SJCRH30 (cell line): ENCODE measurements at places on chromosomes 12 and 14. TPM values are rescaled to one million over a fixed set of nuclear protein-coding genes. Genes with fewer than 3 reads are reported as not detected.
A peak's percentile ranks its signal among the peaks of the same experiment; 100 is the strongest.

GRCh38 chr14:76770521-76771436 is 9.5 kb downstream of the VASH1 start:
- H3K36me3 ChIP-seq: no peaks in the 10 kb centered on the region
- no peaks in the 10 kb centered on the region for H3K4me1 ChIP-seq
- no peak for DNase-seq
- no peak overlapping the region for H3K27ac ChIP-seq
- no peak overlapping the region for H3K4me3 ChIP-seq

- DNase-seq: peak; percentile 88
- H3K27ac ChIP-seq: peak within 1 kb of the TSS; percentile 96
- H3K4me3 ChIP-seq: peak within 1 kb of the TSS; percentile 92
- H3K36me3 ChIP-seq: peaks cover 18% of the 10 kb centered on the region; the same call in 1 of the 2 replicates
- no peaks in the 10 kb centered on the region for H3K27me3 ChIP-seq
- H3K4me1 ChIP-seq: no peaks in the 10 kb centered on the region; the same call in 1 of the 2 replicates
Observed at GRCh38 chr12:68610370-68611093, at the start of gene RAP1B. TSS of gene RAP1B (plus strand) at chr12:68610899. CDS start at chr12:68648725, 37,826 bp downstream.

DNA sequence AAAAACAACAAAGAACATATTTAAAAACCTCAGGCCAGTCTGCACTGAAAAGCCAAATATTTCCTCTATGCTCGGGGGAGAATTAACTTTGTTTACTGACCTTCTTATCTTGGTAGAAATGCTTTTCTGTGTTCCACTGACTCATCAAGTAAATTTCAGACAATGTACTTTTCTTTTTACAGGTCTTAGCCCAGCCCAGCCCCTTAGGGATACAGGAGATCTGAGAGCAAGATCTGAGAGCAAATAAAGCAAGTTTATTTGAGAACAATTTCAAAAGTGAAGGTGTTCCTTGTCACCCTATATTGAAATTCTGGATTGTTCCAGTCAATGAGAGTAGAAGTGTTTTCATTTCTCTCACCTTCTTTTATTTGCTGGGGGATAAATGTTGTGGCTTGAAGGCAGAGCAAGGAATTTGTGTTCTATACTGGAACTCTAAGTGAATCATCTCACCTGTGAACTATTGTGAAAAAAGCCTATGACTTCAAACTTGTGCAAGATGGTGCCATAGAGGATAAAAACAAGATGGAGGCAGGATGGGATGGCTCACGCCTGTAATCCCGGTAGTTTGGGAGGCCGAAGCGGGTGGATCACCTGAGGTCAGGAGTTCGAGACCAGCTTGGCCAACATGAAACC is 7.9 kb upstream of the GPRC5A start:
- H3K36me3 ChIP-seq: no peaks in the 10 kb centered on the region
- H3K4me3 ChIP-seq: no peak overlapping the region
- H3K4me1 ChIP-seq: peaks cover 15% of the 10 kb centered on the region
- H3K27me3 ChIP-seq: no peaks in the 10 kb centered on the region

- no peaks in the 10 kb centered on the region for H3K27me3 ChIP-seq
- peaks cover under 1% of the 10 kb centered on the region; the same call in 1 of the 2 replicates for H3K36me3 ChIP-seq
- DNase-seq: no peak
- no peak overlapping the region for H3K27ac ChIP-seq
- H3K4me1 ChIP-seq: no peaks in the 10 kb centered on the region
Observed at GRCh38 chr12:95997911-95998510, 1.9 kb upstream of the HAL start.

The NUDT4 gene
- total RNA-seq: 36.7 and 38.8 TPM in 2 replicates

- H3K27ac ChIP-seq: no peak overlapping the region
- H3K27me3 ChIP-seq: no peaks in the 10 kb centered on the region
- H3K36me3 ChIP-seq: no peaks in the 10 kb centered on the region
- no peaks in the 10 kb centered on the region for H3K4me1 ChIP-seq
- H3K4me3 ChIP-seq: no peak overlapping the region
- no peak for DNase-seq
Observed at GRCh38 chr12:64286521-64286920, 64.4 kb upstream of the KICS2 start.

DNA sequence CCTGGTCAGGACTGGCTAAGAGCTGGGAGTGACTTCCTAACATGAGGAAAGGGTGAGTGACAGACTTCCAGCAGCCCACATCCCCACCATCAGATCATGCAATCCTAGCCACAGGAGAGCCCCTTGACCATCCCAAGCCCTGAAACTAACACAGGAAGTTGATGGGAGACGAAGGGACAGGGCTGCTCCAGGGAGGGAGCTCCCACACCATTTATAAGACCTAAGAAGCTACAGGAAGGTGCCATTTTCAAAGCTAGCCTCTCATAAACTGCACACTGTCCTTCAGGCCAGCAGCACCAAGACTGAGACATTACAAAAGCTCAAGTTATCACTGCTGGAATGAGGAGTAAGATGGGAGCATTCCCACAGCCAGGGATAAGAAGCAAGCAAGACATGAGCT is 19.4 kb downstream of the SLC25A21 start:
- DNase-seq: no peak
- peaks cover 8% of the 10 kb centered on the region for H3K4me1 ChIP-seq
- no peak overlapping the region for H3K4me3 ChIP-seq
- no peak overlapping the region for H3K27ac ChIP-seq

GRCh38 chr12:14283489-14284144 is 81.9 kb upstream of the ATF7IP start:
- peak overlapping the region; percentile 93 for H3K27ac ChIP-seq
- H3K36me3 ChIP-seq: no peaks in the 10 kb centered on the region
- peak overlapping the region; percentile 31 for H3K4me3 ChIP-seq

DNA sequence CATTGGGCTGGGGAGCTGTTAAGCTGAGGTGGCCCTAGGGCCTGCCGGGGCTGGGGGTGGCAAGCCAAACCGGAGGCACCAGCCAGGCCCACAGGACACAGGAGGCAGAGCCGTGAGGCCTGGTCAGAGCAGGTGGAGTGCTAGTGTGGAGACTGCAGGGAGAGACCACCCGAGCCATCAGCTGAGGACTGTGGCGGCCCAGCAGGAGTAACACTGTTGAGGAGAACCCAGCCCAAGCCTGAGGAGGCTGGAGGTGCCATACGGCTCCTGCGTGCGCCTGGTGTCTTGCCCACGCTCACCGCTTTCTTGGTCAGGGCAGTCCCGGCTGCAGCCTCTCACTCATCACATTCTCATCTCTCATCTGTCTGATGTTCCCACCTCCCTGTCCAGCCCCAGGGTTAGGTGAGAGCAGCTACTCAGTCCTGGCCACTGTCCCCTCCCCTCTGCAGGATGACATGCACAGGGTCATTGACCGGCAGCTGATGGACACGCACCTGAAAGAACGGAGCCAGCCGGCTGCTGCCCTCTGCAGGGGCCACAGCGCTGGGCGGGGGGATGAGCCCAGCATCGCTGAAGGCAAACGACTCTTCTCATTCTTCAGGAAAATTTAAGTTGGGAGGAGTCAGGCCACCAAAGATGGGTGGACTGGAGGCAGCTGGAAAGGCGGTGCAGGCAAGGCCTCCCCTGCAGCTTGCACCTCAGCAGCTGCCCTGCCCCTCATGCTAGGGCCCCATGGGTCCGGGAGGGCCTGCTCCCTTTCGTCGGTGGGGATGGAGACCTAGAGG is 23.8 kb downstream of the RAB35 start:
- H3K36me3 ChIP-seq: no peaks in the 10 kb centered on the region
- peaks cover 15% of the 10 kb centered on the region; the same call in 1 of the 2 replicates for H3K4me1 ChIP-seq

The SYNDIG1L gene
- total RNA-seq: not detected in 2 replicates

DNA sequence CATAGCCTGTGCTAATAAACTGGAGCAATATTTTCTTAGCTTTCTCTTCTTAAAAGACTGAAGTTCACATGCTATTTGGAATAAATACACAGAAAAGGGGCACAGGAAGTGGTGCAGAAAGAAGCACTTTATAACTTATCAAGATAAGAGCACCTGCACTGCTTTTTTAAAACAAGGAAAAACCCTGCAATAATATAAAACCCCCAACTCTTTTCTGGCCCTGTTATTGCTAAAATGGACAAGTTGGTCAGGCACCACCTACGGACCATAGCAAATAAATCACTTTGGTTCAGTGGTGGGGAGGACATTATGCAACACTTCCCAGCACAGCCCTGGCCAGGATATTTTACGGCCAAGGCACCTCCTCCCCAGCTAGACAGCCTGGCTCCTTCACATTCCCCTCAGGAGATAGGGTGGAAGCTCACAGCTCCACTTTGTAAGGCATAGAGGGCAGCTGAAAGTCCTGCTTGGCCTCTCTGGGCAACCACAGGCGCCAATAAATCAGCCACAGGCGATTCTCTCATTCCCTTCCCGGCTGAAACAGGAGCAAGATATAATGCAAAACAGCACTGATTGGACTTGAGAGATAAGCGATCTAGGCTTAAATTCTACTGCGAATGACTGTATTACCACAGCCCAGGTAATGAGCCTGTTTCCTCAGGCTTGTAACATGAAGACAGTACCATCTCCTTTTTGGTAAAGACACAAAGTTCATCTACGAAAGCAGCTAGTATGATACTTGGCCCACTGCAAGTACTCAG is 2.0 kb downstream of the ZBTB25 start:
- H3K27me3 ChIP-seq: no peaks in the 10 kb centered on the region
- H3K36me3 ChIP-seq: 0 out of 2 replicates have a peak, but pooled peaks cover 2% of the 10 kb centered on the region
- peak; percentile 54 for DNase-seq
- no peak overlapping the region; the same call in 1 of the 2 replicates for H3K27ac ChIP-seq
- peaks cover 12% of the 10 kb centered on the region for H3K4me1 ChIP-seq

DNA sequence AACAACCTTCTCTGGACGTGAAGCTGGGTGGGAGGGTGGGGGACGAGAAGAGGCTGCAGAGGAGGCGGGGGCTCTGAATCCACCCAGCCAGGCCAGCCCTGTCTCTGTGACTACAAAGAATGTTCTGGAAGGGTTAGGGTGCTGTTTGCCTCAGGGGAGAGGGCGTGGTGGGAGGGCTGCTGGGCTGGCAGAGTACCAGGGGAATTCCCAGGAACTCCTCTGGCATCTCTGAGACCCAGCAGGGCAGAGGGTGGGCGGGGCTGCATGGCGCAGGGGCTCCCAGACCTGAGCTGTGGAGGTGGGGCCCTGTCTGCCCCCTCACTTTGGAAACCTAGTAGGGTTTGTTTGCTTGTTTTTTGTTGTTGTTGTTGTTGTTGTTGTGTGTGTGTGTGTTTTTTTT is 45.5 kb upstream of the FZD10 start:
- no peaks in the 10 kb centered on the region for H3K4me1 ChIP-seq
- DNase-seq: no peak
- H3K4me3 ChIP-seq: no peak overlapping the region
- H3K36me3 ChIP-seq: no peaks in the 10 kb centered on the region
- H3K27me3 ChIP-seq: no peaks in the 10 kb centered on the region

DNA sequence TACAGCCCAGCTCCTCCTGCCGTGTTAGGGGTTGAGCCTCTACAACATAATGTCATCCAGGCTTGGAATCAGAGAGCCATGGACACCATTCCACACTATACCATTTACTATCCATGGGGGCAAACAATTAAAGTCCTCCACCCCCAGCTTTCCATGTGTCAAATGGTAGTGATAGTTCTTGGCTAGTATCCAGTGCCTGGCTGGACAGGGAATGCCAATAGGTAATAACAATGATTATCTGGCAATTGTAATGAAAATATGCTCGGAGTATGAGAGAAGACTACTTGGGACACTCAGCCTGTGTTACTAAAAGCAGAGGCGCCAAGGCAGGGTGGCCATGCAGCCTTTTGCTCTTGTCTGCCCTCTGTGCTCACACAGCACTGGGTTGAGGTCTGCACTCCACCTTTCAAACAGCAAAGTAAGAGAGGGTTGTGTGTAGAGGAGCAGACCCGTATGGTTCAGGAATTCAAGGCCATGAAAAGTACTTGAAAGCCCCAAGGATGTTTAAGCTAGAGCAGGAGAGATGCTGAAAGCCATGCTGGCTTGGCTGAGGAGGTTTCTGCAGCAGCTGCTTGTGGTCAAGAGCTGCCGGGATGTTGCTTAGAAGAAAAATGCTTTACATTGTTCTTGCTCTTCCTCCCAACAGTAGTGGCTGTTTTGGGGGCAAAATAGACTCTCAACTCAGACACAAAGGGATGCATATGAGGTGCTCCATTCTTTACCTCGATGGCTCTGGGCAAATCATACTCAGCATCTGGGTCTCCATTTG is 10.6 kb downstream of the SERPINA3 start:
- DNase-seq: peak; percentile 12
- no peak overlapping the region for H3K4me3 ChIP-seq
- no peaks in the 10 kb centered on the region for H3K36me3 ChIP-seq
- H3K27ac ChIP-seq: no peak overlapping the region

The DIO3 gene
- not detected in 2 replicates for total RNA-seq

The MTA1 gene
- 91.7 and 117 TPM in 2 replicates for total RNA-seq

The CEP290 gene
- total RNA-seq: 12.4 and 17.5 TPM in 2 replicates

DNA sequence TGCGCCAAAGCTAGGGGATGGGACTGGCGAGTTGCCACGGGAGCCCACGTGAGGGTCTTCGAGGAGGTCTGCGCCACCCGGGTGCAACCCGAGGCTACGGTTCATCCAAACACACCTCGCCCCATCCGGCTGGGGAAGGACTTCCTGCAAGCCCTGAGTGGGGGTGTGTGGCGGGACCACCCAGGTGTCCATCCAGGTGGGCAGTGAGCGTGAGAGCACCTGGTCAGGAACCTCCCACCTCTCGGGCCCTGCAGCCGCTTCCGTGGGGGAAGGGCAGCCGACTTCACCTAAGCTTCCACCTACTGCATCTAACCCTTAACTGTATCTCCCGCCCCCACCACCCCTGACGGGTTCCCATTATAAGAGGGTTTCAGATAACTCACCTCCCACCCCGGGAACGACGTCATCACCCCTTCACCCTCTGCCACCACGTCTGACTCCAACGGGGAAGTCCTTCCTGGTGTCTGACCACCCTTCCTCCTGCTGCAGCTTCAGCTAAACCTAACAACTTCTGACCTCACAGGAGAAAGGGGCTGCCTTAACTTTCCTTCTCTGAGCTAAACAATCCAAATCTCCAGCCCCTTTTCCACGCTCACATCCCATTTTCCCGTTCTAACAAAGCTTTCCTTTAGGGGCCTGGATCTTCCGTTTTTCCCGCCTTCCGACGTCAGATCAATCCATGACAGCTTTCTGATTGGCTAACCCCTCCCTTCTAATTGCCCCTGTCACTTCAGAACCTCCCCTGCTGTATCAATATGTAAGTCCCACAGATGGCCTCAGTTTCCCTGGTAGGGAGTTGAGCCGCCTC is 27.4 kb upstream of the SMUG1 start:
- peak; percentile 45 for DNase-seq
- H3K4me3 ChIP-seq: no peak overlapping the region
- no peaks in the 10 kb centered on the region for H3K27me3 ChIP-seq
- H3K4me1 ChIP-seq: peaks cover 18% of the 10 kb centered on the region

DNA sequence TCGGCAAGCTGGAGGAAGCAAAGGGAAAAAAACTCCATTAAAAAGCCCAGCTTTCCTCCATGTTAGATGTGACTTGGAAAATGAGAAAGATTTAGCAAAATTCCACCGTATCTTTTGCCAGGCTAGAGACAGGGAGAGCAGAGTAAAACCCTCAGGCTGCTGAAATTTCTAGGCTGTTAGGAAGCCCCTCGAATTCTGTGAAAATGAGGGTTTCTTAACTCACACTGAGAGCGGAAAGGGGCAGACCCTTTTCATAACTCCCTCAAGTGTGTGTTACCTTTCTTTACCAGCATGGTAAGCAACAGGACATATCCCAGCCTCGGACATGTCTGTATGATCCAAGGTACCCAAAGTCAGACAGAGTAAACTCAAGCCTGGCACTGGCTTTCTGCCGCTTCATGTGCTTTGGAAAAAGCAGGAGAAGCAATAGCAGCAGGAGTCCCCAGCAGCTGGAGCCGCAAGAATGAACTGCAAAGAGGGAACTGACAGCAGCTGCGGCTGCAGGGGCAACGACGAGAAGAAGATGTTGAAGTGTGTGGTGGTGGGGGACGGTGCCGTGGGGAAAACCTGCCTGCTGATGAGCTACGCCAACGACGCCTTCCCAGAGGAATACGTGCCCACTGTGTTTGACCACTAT is at the start of gene RHOJ:
RHOJ (plus strand) TSS at position 37 of the 637 bp plus-strand sequence; CDS start at position 464, 427 bp downstream.
- H3K36me3 ChIP-seq: no peaks in the 10 kb centered on the region; the same call in 1 of the 2 replicates
- no peaks in the 10 kb centered on the region for H3K4me1 ChIP-seq
- H3K27me3 ChIP-seq: no peaks in the 10 kb centered on the region
- H3K4me3 ChIP-seq: peak within 1 kb of the TSS; percentile 65
- peak; percentile 78 for DNase-seq
- peak within 1 kb of the TSS; percentile 96 for H3K27ac ChIP-seq
